8988T (cell line): ENCODE measurements at places on chromosomes 5 and 9.

- no peak for DNase-seq
Measured at GRCh38 chr9:5531101-5531882, 21.0 kb downstream of the PDCD1LG2 start.

- no peak for DNase-seq
Measured at GRCh38 chr5:11130131-11130530, 369.1 kb upstream of the DAP start.

- no peak for DNase-seq
Measured at GRCh38 chr5:148687871-148688270, 33.5 kb upstream of the HTR4 start.

DNA sequence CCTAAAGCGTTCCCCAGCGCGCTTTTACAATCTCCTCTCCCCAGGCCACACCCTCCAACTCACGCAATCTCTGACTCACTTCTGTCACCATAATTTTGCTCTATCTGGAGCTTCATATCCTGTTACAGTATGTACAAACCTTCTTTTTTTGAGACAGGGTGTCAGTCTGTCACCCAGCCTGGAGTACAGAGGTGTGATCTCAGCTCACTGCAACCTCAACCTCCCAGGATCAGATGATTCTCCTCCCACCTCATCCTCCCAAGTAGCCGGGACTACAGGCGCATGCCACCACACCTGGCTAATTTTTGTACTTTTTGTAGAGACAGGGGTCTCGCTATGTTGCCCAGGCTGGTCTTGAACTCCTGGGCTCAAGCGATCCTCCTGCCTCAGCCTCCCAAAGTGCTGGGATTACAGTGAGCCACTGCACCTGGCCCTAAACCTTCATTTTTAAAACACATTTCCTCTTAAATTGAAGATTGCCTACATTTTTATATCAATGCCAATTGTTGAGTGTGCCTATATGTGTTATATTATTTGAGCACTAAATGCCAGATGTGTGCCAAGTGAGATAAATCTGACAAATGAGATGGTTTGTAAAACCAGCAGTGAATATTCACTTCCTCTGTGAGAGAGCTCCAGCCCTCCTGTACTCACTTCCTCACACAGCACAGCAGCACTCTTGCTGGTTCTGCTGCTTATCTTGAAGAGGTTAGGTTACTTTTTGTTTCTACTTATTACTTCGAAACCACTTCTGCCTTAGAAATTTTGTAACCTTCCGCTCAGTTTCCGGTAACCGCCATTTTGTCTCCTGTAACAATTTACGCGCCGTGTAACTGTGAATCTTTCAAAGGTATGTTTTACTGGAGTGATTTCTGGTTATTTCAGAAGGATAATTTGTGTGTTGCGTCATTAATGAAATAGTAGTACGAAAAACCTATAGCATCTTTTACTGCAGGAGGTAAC, 57.9 kb downstream of the DOCK8 start:
- no peak for DNase-seq

DNA sequence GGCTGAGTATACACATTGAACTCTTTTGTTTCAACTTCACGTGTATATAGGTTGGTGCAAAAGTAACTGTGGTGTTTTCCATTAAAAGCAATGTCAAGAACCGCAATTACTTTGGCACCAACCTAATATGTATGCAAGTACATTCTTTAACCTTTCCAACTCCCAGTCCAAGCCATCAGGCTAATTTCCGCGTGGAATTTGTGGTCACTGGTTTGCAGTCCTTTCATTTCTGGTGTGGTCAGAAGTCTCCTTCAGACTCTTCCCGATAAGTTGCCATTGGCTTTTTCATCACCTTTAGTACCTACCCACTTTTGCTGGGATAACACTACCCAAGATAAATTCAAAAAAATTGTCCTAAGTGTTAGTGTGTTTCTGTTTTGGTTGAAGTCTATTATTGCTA, 84.0 kb downstream of the RGS3 start:
- DNase-seq = no peak

- DNase-seq = no peak
Measured at GRCh38 chr9:122248448-122248865, 16.2 kb downstream of the RBM18 start.

GRCh38 chr5:158841481-158842276, 258.0 kb downstream of the EBF1 start:
- DNase-seq = no peak

- no peak for DNase-seq
Measured at GRCh38 chr5:1442222-1443145, 2.8 kb downstream of the SLC6A3 start.
